Calu3 (cell line): ENCODE measurements at places on chromosomes 1 and 21.

DNA sequence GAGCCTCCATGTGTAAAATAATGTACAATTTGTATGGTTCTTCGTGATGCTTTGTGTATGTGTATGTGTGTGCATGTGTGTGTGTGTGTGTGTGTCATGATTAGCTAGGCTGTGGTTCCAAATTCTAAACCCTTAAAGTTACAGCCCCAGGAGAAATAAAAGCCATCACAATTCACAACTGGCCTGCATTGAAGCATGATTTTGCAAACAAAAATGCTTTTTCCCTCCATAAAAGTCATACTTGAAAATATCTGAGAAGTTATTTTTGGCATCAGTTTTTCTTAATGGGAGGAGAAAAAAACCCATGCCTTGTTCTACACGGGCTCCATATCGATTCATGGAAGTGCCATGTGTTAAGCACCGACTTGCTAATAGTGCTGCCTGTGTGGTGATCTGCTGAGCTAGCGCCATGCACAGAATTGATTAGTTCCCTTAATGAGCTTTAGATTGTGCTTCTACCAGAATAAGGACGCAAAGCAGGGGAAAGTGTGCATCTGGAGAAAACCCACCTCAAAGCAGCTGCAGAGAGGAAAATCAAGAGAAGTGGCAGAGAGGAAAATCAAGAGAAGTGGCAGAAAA is 207.3 kb downstream of the DSCAM start:
- no peak for DNase-seq

- no peak for DNase-seq
Measured at GRCh38 chr1:10456661-10457060, 6.8 kb downstream of the CORT start.

GRCh38 chr1:36560621-36561360 is 78.1 kb upstream of the CSF3R start:
- DNase-seq = no peak

- no peak for DNase-seq
Measured at GRCh38 chr1:157189986-157190982, 52.1 kb upstream of the ETV3 start.

- DNase-seq = no peak
Measured at GRCh38 chr1:17436380-17437174, 2.9 kb downstream of the RCC2 start.

GRCh38 chr21:38985568-38986378 is 180.0 kb downstream of the ETS2 start:
- no peak for DNase-seq

DNA sequence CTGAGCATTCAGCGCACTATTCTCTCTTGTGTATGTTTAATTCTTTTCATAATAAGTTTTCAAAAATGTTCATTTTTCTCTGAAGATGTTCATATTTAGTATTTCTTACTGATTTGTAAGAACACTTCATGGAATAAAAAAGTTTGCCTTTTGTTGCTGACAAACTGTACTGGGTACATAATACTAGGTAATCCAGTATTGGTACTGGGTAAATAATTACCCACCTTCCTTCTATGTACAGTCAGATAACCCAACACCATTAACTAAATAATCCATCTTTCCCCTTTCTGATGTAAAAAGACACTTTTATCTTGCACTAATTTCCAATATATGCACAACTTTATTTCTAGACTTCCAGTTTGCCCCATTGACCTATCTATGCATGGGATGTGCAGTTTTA is 23.9 kb downstream of the APP start:
- DNase-seq = no peak

GRCh38 chr1:222732216-222733159 is 4.5 kb upstream of the FAM177B start:
- DNase-seq = no peak

- DNase-seq = no peak
Measured at GRCh38 chr1:53298045-53298637, 29.7 kb downstream of the LRP8 start.

DNA sequence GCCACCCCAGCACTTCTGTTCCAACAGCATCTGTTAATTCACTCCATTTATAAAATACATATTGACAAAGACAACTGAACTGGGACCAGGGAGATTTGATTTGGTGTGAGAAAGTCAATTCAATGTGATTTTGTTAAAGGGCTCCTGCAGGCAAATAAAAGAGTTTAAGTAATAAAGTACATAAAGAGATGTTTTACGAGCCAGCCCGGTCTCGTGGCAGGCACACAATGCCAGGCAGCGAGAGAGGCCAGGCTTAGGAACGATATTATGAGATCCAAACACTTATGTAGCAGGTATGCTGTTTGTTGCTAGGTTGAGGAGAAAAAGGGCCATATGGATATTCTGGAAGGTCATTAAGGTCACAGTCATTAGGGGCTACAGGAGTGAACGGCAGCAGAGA is 227.1 kb downstream of the KCTD3 start:
- DNase-seq = no peak

- no peak for DNase-seq
Measured at GRCh38 chr1:84972377-84972987, 24.4 kb downstream of the MCOLN2 start.
